ENCODE measurements at places on chromosomes 7 and 10.

- DNase-seq, result no peak
Measured at GRCh38 chr7:3897430-3898372, 596.6 kb downstream of the SDK1 start.

- no peak for DNase-seq
Measured at GRCh38 chr10:10870523-10871241, 147.0 kb upstream of the CELF2 start.

GRCh38 chr10:24993237-24993958 lies 22.6 kb downstream of the ENKUR start:
- DNase-seq, result no peak

DNA sequence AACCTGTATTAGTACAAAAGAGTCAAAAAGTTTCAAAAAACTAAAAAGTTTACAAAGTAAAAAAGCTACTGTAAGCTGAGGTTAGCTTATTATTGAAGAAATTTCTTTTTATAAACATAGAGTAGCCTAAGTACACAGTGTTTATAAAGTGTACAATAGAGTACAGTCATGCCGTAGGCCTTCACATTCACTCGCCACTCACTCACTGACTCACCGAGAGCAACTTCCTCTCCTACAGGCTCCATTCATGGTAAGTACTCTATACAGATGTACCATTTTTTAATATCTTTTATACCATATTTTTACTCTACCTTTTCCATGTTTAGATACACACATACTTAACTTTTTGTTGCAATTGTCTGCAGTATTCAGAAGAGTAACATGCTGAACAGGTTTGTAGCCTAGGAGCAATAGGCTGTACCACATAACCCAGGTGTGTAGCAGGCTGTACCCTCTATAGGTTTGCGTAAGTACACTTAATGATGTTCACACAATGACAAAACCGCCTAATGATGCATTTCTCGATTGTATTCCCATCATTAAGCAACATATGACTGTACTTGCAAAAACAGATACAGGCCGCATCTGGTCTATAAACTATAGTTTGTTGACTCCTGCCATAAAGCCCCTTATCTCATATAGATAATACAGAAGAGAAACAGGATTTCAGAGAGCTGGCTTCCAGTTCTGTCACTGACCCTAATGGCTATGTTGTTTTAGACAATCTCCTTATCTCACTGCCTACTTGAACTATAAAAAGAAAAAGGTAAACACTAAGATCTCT lies 438.8 kb downstream of the HTR7 start:
- no peak for DNase-seq

GRCh38 chr7:138064856-138065357 lies 11.4 kb upstream of the AKR1D1 start:
- DNase-seq, result no peak

DNA sequence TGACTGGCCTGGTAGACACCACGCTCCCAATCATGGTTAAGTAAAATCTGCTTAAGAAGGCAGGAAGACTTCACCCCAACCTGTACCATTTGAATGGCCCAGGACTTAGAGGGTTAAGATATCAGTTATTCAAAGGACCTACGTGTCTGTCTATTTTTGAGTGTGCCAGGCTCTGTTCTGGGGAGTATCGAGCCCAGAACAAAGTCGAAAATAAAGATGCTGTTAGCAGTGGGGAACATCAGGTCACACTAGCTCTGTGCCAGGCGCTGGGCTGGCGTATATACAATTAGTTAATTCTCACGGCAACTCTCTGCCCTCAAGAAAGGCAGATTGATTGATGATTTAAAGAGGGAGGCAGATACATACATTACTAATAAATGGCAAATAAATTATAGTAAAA lies 40.5 kb upstream of the CREB5 start:
- no peak for DNase-seq

All from NCI-H524 treated with DMSO at 0.1 percent for 48 hours (cell line).